ENCODE measurements at places on chromosomes 7 and 10.

- DNase-seq: no peak
Observed at GRCh38 chr10:13839430-13839990, 252.7 kb downstream of the PRPF18 start.

DNA sequence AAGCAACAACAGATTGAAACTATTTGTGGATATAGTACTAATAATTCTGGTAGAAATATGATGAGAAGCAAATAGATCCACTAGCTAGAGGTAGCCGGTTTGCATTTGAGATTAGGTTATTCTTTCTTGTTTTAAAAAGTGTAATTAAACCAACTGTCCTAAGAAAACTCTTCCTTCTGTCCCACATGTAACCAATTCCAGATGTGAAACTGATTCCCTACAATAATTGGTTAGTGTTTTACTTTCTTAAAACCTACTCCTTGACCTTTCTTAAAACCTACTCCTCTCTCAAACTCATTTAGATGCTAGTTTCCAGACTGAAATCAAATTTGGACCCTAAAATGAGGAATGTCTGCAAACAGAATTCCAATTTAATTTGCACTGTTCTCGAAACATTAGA is 521.5 kb downstream of the SUGCT start:
- no peak for DNase-seq

GRCh38 chr7:107372298-107372697 is 97.6 kb upstream of the GPR22 start:
- DNase-seq: no peak

DNA sequence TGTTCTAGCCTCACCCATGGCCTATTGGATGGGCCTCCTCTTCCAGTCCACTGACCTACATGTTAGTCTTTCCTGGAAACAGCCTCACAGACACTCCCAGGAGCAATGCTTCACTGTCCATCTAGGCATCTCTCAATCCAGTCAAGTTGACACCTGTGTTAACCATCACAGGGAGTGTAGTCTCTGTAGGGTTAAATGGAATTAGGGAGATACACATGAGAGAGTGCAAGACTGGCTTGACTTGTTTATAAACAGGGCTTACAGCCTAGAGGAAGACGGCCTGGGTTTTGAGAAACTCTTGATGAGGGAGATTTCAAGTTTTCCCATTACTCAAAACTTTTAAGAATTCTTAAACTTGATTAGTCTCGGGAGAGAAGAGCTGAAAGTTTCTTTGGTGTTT is 18.9 kb upstream of the PRSS37 start:
- DNase-seq: no peak

DNA sequence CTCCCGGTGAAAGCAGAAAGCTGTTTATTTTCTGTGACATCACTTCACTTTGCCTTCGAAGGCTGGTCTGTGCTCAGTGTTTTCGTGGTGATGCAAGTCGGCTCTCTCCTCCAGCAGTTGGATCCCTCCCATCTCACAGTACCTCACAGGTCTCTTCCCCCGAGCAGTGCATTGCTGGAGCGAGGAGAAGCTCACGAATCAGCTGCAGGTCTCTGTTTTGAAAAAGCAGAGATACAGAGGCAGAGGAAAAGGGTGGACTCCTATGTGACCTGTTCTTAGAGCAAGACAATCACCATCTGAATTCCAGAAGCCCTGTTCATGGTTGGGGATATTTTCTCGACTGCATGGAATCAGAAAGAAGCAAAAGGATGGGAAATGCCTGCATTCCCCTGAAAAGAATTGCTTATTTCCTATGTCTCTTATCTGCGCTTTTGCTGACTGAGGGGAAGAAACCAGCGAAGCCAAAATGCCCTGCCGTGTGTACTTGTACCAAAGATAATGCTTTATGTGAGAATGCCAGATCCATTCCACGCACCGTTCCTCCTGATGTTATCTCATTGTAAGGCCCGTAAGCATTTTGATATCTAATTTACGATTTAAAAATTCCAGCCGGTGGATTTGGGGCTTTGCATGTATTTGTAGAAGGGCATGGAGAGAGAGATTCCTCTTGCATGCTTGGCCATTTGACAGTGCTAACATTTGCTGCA is at the start of gene LGI1:
LGI1 (plus strand) TSS at position 136 of the 707 bp plus-strand sequence; CDS start at position 345, 209 bp downstream.
- DNase-seq: no peak

DNA sequence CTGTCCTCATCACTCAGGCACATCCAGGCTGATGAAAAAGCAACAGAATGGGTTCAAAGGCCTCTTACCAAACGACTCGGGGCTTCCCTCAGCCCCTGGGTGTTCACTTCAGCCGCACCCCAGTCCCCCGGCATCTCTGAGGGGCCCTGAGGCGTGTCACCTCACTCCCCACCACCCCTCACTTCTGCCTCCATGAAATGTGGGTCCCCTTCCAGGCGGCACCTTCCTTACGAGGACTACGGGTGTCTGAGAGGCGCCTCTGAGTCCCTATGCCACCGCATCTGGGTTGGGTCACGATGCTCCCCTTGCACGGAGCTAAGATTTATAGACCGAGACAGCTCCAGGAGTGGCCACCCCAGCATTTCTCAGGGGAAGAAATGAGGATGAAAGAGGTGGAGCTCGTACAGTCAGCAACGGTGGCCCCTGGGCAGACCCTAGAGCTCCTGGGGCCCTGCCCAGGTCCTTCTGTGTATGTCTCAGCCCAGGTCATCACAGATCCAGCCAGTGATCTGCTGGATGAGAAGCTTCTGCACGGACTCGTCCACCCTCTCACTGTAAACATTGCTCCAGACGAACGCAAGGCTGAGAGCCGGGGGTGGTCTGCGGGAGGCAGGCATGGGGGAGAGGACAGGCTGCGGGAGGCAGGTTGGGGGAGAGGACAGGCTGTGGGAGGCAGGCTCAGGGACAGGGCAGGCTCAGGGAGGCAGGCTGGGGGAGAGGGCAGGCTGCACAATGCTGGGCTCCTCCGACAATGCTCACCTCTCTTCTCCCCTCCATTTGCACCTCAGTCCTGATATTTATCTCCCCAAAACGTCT is 408.2 kb downstream of the DNAJB6 start:
- no peak for DNase-seq

DNA sequence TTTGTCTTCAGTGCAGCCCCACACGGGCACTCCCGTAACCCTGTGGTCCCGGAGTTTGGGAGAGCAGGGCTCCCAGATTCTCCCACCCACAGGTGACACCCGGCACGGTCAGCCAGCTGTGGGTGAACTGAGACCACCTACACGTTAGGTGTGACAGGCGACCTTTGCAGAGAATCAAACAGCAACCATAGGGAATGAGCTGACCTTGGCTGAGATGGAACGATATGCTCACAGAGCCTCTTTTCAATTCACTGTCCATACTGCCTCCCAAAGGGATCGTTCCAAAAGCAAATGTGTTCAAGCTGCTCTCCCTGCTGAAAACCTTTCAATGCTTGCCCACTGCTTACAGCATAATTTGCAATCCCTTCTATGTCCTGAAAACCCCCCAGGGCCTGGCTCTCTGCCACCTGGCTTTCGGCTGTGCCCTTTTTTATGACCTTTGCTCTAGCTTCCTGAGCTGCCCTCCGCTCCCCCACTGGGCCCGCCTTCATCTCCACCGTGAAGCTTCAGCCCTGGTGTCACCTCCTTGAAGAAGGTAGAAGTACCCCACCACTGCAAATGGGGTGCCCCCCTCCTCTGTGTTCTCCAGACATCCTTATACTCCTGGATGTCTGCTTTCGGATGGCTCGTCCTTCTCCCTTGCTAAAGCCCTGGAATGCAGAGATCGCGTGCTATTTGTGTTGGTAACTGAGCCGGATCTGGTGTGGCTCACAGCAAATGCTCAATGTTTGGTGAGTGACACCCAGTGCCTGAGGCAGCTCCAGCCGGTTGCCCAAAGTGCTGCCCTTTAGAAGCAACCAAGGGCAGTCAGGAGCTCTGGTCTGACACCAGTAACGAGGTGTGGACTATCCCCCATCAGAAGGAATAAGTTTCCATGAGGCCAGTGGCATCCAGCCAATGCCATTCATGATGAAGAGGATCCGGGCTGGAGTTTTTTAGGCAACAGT is 90.4 kb downstream of the KIAA1549 start:
- DNase-seq: no peak

GRCh38 chr10:4170633-4171314 is 385.8 kb upstream of the KLF6 start:
- no peak for DNase-seq

- no peak for DNase-seq
Observed at GRCh38 chr10:110411047-110411410, 86.7 kb upstream of the DUSP5 start.

DNA sequence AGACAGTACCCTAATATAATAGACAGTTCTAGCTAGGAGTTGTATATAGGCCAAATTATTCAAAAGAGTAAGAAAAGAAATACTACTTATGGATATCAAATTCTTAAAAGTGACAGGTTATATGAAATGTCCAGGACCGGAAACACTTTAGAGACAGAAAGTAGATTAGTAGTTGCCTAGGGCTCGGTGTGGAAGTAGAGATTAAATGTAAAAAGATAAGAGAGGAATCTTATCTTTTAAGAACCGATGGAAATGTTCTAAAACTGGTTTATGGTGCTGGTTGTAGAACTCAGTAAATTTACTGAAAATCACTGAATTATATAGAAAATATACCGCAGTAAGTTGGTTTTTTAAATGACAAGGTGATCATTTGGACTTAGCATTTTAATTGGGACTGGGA is 147.5 kb upstream of the ASAH2 start:
- DNase-seq: no peak
